ENCODE measurements at places on chromosomes 5 and 9. TPM values are rescaled to one million over a fixed set of nuclear protein-coding genes. Genes with fewer than 3 reads are reported as not detected.

SLC46A2 gene
- not detected for total RNA-seq

HMCN2 gene
- 0.38 TPM for total RNA-seq

DNA sequence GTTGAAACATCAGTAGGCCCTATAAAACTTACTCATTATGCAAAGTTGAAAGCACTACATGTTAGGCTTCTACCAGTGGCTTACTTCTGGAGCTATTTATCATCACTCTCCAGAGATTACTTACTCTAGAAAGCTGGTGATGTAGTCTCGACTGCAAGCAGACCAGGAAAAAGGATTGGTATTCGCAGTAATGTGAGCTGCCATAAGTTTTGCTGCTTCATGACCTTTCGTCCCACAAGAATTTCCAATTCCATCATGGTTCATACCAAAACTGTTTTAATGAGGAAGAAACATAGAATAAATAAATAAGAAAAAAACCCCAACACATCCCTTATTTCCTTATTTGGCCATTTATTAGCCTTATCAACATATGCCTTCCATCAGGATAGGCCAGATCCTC is 181.9 kb downstream of the ADAMTS6 start:
- DNase-seq = no peak

MAP3K1 gene
- 5.6 TPM for total RNA-seq

GRCh38 chr5:86894056-86894455 is 276.3 kb downstream of the COX7C start:
- DNase-seq = no peak

DNA sequence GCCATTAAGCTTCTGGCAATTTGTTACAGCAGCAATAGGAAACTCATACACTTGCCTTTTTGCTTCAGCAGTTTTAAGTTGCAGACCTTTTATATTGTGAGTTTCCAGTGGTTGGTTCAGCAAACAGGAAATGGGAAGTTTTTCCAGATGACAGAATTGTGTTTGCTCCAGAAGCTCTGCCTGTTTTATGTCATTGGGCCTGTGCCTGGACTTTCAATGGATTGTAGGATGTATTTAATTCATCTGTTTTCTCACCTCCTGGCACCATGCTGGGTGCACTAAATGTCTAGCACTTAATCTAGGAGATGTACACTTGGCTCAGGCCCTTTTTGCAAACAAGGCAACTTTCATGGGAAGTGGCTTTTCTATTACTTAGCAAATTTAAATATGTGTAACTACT is 100.4 kb upstream of the CLINT1 start:
- DNase-seq = no peak

DNA sequence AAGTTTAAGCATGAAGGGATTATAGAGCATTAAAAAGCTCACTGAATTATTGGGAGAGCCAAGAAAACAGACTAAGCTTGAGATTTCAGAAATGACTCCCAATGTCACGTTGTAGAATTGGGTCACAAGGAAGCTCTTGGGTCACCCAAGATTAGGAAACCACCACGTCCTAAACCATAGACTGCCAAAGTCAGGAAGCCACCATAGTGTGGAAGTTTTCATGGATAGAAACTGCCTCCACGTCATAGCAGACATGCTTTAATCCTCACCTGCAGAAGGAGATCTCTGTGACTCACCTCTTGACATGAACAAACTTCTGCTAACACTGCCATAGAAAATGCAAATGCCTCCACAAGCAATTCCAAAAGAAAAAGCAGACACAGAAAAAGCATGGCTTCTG is 106.3 kb downstream of the SLC1A3 start:
- no peak for DNase-seq

- peak; percentile 22 for DNase-seq
Measured at GRCh38 chr5:168020542-168021294, 270.7 kb upstream of the WWC1 start.

GRCh38 chr5:95283761-95284571 is 928 bp downstream of the MCTP1 start:
- peak; percentile 16 for DNase-seq

- no peak for DNase-seq
Measured at GRCh38 chr5:37448941-37449340, 69.8 kb downstream of the WDR70 start.

STKLD1 gene
- total RNA-seq = not detected

DNA sequence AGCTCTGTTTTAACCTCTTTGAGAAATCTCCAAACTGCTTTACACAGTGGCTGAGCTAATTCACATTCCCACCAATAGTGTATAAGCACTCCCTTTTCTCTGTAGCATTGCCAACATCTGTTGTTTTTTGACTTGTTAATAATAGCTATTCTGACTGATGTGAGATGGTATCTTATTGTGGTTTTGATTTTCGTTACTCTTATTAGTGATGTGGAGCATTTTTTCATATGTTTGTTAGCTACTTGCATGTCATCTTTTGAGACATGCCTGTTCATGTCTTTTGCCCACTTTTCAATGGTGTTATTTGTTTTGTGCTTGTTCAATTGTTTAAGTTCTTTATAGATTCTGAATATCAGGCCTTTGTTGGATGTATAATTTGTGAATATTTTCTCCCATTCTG is 225.2 kb upstream of the TRPC7 start:
- no peak for DNase-seq

DNA sequence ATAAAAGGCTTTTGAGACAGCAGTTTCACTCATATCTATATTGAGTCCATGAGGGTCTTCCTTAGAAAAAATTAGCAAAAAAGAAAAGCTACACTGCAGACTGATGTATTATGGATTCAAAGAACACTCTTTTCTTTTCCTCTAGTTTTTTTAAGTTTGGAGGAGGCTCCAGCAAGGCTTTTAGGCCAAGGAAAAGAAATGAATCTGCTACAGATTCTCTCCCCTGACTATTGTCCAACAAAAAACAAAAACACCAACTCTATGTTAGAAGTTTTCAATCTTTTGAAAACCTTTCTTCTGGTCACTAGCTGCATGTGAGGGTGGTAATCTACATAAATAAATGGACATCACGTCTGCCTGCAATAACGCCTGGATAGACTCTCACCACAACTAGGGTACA is 310.4 kb downstream of the ARL15 start:
- no peak for DNase-seq

Data from NCI-H460 (cell line).